Iris pigment epithelial cell (primary cell): ENCODE measurements at places on chromosomes 1 and 21.

- DNase-seq, result peak; percentile 60
These were observed 12.0 kb downstream of the SLC35D1 start for GRCh38 chr1:67041841-67042503.

GRCh38 chr1:187763976-187764375 lies 935.2 kb downstream of the PLA2G4A start:
- peak; percentile 44 for DNase-seq

GRCh38 chr1:29183287-29183686 lies 1.6 kb upstream of the SRSF4 start:
- no peak for DNase-seq

GRCh38 chr1:108803548-108803947 lies 53.3 kb downstream of the AKNAD1 start:
- no peak for DNase-seq

DNA sequence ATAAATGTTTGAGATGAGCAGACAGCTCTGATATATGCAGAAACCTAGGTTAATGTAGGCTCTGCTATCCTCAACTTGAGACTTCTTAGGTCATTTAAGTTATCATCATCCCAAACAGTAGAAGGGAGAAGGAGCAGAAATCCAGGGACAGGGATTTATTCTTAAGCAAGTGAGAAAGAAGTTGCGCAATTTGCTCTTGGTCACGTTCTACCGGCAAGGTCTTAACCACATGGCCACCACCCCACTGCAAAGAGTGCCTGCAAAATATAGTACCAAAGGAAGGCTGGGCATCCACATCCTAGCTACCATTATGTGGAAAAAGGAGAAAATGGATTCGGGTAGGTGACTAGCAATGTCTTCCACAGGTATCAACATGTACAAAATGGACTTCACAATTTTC lies 25.2 kb downstream of the CRNN start:
- DNase-seq, result no peak

- DNase-seq, result no peak
These were observed 988 bp upstream of the ASAP3 start for GRCh38 chr1:23485002-23485332.

DNA sequence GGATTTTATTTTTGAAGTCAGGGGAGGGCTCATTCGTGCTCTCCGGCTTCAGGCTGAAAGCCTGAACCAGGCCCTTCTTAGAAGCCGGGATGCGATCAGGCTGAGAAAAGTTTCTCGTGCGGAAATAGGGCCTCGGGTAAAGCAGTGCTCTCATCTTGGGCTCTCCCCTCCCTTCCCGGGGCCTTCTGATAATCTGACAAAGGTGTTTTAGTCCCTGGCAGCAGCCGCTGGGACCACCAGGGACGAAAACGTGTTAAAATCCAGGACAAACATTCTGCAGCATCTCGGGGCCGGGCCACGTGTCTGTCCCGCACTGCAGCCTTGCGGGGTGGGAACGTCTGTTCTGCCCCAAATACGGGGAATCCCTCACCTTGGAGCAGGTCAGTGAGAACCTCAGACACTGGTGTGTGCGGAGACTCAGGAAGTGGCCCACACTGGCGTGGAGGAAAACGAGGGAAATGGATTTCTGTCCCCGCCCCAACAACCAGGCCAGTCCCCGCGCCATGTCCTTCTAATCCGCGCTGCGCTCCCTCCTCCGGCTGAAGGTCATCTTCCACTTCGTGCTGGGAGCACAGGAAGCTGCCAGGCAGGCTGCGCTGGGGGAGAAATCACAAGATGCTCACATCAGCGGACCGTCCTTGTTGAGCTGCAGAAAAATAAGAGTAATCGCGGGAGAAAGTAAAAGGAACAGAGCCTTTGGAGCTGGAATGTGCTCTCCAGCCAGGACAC lies 16.6 kb upstream of the AJAP1 start:
- DNase-seq, result no peak

GRCh38 chr1:109634292-109634691 lies 14.7 kb downstream of the AMPD2 start:
- no peak for DNase-seq

- DNase-seq, result no peak
These were observed 12.6 kb downstream of the B3GALT5 start for GRCh38 chr21:39625211-39625895.

DNA sequence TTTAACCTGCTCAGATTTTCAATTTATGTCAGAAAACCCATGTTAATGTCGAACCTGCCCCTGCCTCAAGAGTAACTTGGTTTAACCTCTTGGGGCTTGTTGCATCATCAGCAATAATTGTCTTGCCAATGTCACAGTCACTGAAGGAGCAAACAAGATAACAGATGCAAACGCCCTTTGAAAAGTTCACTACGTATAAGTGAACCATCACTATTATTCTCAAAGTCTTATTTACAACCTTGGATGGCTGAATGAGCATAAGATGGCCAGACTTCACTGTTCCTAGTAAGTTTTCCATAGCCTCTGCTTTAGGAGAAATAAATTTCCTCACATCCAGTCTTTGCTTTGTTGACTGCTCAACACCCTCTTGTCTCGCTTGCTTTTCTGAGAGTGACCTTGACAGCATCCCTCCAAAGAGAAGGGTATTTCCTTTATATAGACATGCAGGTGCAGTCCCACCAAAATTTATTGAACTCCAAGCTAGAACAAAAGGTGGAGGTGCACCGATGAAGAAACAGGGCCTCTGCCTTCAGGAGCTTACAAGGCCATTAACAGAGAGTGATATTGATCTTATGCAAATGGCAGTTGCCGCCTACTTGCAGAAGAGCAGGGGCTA lies 749 bp upstream of the LRIG2 start:
- DNase-seq, result no peak

- no peak for DNase-seq
These were observed 237.0 kb downstream of the GPATCH2 start for GRCh38 chr1:217393896-217394295.

GRCh38 chr21:42515708-42516502 lies 2.3 kb downstream of the SLC37A1 start:
- no peak for DNase-seq

- DNase-seq, result peak; percentile 81
These were observed 63.3 kb downstream of the FGGY start for GRCh38 chr1:59360170-59360569.

DNA sequence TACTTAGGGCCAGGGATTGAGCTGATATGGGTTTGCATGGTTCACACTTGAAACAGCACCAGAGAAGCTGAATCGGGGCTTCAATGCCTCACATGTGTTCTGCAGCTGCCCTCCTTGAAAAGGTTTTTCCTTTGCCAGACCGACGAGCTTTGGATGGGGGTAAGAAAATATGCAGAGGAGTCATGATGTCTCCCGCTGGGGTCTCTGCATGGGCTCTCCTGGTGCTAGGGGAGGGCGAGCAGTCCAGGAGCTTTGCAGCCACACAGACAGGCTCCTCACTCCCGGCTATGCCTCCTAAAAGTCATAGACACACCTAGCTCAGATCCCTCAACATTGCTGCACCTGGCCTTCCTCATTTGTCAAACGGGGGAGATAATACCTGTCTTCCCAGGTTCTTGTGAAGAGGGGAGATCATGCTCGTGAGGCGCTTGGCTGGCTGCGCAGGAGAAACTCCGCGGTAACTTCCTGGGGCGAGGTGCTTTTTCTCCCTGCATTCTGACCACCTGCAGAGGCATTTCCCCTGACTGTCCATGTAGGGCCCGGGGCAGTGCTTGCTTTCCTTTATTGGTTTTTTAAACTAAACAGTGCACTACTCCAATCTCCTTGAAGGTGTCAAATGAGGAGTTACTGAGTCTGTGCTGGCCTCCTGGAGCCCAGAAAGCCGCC lies 112.4 kb downstream of the PLXNA2 start:
- DNase-seq, result no peak

- DNase-seq, result peak; percentile 78
These were observed 10.4 kb downstream of the LGALS8 start for GRCh38 chr1:236534151-236534651.

DNA sequence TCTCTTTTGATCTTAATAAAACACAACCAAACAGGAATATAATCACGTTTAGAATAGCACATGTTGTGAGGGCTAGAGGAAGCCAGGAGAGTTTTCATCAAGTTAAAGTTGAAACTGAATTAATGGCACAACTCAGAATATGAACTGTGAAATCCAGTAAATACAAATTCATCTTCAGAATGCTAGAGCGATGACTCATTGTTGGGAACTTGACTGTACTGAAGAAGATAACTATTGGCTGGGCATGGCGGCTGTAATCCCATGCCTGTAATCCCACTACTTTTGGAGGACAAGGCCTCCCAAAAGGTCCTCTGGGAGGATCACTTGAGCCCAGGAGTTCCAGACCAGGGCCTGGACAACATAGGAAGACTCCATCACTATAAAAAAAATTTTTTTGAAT lies 8.8 kb downstream of the SYF2 start:
- peak; percentile 76 for DNase-seq

DNA sequence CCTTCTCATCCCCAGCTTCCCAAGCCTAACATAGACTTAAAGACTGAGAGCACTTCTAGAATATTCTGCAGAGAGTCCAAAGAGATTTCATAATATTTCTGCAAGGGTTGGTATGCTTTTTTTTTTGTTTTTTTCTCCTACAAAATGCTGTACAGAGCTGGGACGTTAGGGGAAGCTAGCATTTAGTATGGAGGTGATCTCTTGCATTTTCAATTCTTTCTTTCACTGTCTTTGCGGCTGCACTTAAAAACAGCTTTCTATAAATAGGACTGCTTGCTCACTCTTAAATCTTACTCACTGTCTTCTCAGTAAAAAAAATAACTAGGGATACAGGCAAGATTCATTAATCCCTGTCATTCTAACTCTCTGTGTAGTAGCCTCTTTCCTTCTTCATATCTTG lies 7.4 kb downstream of the DSCAM start:
- no peak for DNase-seq

DNA sequence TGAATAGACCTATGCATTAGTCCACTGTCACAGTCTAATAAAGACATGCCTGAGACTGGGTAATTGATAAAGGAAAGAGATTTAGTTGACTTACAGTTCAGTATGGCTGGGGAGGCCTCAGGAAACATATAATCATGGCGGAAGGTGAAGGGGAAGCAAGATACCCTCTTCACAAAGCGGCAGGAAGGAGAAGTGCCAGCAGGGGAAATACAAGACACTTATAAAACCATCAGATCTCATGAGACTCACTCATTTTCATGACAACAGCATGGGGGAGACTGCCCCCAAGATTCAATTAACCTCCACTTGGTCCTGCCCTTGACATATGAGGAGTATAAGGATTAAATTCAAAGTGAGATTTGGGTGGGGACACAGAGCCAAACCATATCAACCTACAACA lies 59.4 kb downstream of the CAPN9 start:
- no peak for DNase-seq

GRCh38 chr1:59393211-59394180 lies 96.6 kb downstream of the FGGY start:
- peak; percentile 92 for DNase-seq

- peak; percentile 95 for DNase-seq
These were observed 42.2 kb downstream of the CLDN14 start for GRCh38 chr21:36437745-36438128.

GRCh38 chr1:66351913-66352312 lies 182.0 kb upstream of the SGIP1 start:
- no peak for DNase-seq

- no peak for DNase-seq
These were observed 53.4 kb downstream of the DMAP1 start for GRCh38 chr1:44266400-44267344.

DNA sequence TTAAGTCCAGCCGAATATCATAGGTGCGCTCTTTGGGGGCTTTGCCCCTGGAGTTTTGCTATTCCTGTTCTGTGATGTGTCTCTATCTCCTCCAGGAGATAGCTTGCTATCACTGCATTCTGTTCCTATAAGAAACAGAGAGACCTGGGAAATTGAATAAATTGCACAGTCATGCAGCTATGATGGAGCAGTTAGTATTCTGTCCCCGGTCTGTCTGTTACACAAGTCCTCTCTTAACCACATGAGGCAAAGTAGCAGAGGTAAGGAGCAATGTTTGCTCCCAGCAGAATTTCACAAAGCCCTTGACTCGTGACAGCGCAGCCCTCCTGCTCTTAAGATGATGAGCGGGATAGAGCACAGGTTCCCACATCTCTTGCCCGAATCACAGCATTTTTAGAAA lies 63.9 kb upstream of the GRHL3 start:
- DNase-seq, result no peak

DNA sequence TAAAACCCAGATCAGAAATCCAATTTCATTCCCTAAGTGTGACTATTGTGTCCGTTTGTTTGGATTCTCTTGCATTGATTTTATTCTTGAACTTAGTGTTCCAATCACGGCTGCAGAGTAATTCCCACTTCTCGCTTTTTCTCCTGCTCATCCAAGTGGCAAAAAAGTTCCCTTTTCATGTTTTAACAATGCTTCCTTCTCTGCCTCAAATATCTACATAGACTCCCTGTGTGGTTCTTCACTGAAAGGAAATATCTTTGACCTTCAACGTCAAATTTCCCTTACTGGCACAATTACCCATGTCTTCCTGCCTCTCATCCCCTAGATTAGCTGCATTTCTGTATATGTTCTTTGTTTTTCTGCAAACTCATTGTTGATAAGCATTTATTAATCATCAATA lies 305.4 kb downstream of the BACH1 start:
- DNase-seq, result no peak

DNA sequence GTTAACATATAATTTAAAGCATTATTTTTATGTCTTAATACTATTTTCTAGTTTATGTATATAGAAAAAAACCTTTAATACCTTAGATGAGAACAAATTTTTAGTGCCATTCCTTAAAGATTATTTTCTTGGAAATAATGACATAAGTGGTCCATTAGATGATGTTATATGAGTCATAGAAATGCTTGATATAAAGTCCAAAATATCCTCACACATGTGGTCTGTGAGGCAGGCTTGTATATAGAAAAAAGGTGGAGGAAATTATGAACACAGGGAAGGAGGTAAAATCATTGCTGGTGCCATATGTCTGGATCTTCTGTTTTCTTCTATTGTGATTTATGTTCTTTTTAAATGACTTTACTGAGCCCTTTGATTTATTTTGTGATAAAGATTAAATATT lies 79.3 kb downstream of the MAP3K7CL start:
- peak; percentile 49 for DNase-seq

DNA sequence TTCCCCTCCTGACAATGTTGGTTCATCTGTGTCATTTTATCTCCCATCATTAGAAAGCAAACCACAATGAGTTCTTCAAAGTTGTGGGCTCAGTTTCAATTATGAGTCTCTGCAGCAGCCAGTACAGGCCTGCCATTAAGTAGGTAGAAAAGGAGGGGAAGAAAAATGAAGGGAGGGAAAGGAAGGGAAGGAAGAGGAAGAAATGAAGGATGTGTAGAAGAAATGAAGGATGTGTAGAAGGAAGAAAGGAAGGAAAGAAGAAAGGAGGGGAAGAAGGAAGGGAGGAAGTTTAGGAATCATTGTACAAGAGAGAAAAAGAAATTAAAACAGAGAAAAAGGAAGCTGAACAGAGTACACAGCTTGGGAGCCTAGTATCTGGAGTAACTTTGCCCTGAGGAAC lies 498.3 kb upstream of the DAB1 start:
- no peak for DNase-seq
